ENCODE measurements at places on chromosomes 3 and 15.

DNA sequence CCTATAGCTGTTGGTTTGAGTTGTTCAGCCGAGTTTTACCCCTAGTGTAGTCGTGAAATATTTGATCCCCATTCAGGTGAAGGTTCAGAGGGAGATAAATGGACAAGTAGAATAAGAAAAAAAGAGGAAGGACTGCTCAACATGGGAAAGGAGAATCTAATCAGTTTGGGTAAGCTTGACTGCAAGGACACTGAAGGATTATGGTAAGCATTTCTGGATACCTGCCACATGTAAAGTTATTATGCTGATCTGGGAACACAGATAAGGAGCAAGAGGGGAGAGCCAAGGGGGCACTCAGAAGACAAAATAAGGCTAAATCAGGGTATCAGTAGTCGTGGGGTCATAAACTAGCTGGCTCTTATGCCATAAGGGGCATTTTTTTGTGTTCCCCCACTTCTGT lies 49.9 kb downstream of the TFG start:
- no peak for DNase-seq

- no peak for DNase-seq
Measured at GRCh38 chr15:33315044-33315443, 4.3 kb downstream of the RYR3 start.

DNA sequence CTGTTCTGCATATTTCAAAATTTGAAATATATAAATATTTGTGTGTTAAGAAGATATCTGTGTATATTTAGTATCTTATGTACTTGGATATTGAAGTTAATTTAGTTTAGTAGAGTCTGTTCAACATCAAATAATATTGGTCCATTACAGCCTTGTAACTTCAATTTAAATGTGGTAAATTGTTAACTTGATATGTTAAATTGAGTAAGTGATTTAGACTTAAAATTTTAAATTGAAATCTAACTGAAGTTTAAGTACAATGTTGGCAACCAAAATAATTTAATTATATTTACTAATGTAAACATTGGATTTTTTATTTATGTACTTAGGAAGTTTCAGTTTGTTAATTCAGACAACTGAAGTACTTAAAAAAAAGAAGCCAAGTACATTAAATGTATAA lies 343.9 kb upstream of the DNAJC19 start:
- DNase-seq = no peak

- no peak for DNase-seq
Measured at GRCh38 chr3:126456766-126457388, 18.8 kb downstream of the ZXDC start.

- no peak for DNase-seq
Measured at GRCh38 chr3:36192901-36193300, 187.4 kb upstream of the STAC start.

DNA sequence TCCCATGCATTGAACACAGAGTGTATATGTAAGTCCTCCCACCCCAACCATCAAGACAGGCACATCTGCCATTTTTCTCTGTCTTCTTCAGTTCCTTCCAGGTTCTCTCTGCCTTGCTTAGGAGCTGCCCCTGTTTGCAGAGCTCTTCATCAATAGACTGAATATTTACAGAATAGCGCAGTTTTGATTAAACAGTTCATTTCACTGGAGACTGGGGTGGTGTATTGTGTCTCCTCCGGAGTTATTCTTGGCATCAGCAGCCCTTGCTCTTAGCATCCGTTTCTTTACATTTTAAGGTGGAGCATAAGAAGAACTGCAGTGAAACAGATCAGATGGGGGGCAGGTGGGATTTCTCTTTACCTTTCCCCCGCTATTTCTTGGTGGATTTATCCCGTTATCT lies 87.7 kb downstream of the LIPC start:
- DNase-seq = no peak

GRCh38 chr3:64694114-64694513 lies 6.3 kb upstream of the ADAMTS9 start:
- no peak for DNase-seq
